Caudate nucleus (tissue), 63 donors: ENCODE measurements at places on chromosomes 6 and 20.

DNA sequence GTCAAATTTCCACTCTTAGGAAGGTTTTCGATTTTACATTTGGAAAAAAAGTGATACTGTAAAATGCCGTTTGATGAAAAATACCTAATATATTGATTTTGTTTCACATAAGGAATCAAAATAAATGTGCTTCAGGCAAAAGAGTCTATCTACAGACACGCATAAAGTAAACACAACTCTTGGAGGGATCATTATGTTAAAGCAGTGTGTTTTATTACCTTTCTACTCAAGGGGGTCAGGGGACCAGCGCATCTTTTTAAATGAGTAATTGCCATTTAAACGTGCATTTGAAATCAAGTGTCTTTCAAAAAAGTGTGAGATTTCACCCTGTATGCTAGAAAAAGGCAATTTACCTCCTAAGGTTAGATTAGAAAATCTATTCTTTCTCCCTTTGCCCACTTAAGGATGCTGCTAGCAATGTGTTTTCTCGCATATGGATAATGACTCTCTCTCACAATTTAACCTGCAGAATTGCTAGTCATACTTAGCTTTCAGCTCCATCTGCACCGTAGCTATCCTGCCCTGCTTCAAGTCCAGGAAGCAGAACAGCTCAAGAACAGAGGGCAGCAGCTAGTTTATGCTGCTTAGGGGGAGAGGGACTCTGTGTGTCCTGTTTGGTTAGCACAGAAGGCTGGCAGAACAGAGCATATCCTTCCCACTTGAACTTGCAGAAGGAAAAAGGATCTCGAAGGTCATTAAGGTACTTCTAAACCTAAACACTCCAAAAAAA is 35.0 kb downstream of the NKAIN2 start:
- DNase-seq = no peak

GRCh38 chr6:7723041-7723447 is 2.9 kb upstream of the BMP6 start:
- no peak for DNase-seq

DNA sequence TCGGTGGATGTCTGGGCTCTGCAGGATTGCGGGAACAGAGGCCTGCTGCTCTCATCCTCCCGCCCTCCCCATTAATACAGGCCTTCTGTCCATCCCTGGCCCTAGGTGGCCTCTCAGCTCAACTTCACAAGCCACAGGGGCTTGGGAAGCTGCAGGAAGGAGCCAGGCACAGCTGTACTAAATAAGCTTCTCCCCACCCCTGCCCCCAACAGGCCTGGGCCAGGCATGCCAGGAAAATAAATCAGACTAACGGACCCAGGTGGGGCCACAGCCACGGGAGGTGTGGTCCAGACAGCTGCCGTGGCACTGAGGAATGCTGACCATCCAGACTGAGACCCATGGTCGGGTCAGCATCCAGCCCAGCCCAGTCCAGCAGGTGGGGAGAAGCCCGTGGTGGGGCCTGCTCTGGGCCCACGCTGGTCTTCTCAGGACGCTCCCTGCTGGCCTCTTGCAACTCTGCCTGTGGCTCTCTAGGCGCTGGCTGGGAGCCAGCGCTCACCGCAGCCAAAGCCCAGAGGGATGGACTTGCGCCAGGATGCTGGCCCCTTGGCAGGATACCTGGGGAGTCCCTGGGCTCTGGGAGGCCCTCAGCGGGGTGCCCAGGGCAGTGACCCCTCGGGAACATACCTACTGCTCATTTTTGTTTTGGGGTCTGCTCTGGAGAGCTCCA is 8.6 kb upstream of the YTHDF1 start:
- DNase-seq = no peak

GRCh38 chr6:170368544-170368943 is 62.0 kb downstream of the FAM120B start:
- DNase-seq = no peak

GRCh38 chr6:135854799-135855198 is 3.3 kb downstream of the PDE7B start:
- DNase-seq = no peak

- no peak for DNase-seq
Measured at GRCh38 chr6:105492706-105493673, 90.1 kb upstream of the PREP start.

DNA sequence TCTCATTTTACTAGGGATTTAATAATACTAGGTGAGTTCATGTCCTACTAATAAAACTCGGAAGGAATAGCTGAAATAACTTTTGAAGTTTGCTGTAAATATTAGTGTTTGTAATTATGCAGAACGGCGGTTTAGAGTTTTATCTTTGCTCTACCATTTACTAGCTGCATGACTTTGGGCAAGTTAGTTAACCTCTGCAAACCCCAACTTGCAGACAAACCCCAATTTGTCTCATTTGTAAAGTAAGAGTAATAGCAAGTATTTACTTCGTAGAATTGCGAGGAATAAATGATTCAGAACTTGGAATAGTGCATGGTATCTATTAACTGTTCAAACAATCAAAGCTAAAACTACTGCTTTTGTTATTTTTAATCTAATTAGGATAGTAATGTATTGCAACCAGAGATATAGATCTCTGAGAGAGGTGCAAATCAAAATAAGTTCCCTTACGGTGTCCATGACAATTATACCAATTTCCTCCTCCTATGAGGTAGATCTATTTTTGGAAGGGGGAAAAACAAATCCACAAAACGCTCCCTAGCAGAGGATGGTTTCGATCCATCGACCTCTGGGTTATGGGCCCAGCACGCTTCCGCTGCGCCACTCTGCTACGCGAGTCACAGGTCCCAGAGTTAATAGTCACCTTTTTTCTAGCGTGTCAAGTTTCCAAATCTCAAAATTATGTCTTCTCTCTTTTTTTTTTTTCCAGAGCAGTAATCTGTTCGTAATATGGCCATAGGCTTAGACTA is 35.1 kb upstream of the BTN3A2 start:
- no peak for DNase-seq

GRCh38 chr6:125577124-125577662 is 172.2 kb upstream of the HEY2 start:
- no peak for DNase-seq

- DNase-seq = no peak
Measured at GRCh38 chr6:154969796-154970195, 25.3 kb upstream of the TIAM2 start.

DNA sequence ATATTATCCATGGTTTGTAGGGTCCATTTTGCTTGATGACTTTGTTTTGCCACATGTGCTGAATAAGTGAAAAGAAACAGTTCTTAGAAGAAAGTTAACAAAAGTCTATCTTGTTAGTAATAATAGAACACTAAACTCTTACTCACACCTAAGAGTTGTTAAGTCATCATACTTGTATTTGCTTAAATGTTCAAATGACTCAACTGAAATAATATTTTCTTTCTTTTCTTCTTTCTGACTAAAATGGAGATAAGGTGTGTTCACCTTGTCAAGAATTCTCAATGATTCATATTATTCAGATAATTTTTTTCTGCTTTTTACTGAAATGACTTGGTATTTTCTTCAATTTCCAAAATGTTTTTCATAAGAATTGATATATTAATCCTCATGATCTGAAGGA is 327.2 kb downstream of the HTR1B start:
- DNase-seq = no peak

- DNase-seq = no peak
Measured at GRCh38 chr20:45459606-45460005, 9.9 kb upstream of the WFDC2 start.

- no peak for DNase-seq
Measured at GRCh38 chr20:54098047-54098446, 27.7 kb upstream of the BCAS1 start.

DNA sequence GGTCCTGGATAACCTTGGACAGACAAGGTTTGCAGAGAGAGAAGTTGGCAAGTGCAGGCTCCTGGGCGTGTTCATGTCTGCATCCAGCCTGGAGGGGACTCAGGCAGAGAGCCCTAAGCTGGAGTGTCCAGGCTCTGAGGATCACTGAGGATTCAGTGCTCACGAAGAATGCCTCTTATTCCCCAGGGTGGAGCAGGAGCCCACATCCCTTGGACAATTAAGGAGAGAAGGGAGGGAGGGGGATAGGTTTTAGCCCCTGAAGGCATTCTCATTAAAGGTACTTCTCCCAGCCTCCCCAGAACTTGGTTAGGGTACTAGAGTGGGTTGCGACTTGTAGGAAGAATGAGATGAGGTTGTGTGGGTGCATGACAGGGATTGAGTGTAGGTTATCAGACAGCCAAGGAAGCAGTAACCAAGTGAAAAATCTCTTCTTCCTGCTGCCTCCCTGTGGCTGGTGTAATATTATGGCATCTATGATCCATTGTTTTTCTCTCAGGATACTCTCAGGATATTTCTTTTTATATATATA is 680 bp downstream of the HLA-DPB1 start:
- no peak for DNase-seq

GRCh38 chr6:157994125-157994795 is 12.6 kb downstream of the SYNJ2 start:
- peak; percentile 48 for DNase-seq

DNA sequence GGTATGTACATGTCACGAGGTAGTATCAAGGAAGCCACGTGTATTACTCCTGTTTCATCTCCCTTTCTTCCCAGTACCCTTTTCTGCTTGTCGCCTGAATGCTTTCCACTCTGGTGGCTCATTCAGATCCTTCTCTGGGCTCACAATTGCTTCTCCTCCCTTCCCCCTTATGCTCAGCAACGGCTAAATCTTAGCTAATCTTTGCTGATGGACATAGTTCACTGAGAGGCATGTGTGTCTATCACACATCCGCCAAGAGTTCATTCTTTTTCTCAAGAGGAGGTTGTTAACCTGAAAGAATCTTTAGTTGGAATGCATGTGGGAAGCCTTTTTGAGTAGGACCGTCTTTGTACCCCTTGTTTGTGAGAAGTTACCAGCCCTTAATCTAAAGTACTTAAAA is 25.8 kb upstream of the MROH8 start:
- DNase-seq = no peak

GRCh38 chr20:62539198-62540045 is 63.6 kb upstream of the GATA5 start:
- DNase-seq = no peak

DNA sequence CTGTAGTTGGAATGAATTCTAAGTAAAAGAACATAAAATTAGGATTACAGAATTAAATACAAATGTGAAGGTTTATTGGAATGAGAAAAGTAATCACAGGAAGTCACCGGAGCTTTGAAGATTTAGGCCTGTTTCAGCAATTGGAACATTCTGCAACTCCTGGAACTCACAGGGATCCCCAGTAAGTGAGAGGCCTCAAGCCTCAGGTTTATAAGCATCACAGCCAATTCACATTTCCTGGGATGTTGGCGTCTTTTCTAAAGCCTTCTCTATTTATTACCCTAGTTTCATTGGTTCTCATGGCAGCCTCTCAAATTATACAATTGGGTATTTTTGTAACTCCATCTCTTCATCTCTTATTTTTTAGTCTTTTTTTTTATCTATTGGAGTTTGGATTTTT is 90.4 kb upstream of the HIVEP1 start:
- DNase-seq = no peak

DNA sequence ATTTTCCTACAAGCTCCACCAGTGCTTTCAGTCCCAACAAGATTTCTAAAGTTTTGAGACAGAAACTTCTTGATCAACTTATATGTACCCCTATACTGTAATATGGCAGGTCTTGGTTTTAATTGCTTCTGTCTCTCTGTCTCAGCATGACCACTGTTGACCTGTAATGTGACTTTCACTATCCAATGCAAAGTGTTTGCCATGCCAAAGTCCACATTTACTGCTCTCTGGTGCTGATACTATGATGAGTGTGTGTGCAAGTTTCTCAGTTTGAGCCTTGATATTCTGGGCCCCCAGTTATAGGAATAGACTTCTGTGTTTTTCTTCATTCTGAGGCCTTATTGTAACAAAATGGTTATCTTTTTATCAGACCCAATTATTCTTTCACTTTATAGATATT is 45.8 kb downstream of the OR2J2 start:
- no peak for DNase-seq

DNA sequence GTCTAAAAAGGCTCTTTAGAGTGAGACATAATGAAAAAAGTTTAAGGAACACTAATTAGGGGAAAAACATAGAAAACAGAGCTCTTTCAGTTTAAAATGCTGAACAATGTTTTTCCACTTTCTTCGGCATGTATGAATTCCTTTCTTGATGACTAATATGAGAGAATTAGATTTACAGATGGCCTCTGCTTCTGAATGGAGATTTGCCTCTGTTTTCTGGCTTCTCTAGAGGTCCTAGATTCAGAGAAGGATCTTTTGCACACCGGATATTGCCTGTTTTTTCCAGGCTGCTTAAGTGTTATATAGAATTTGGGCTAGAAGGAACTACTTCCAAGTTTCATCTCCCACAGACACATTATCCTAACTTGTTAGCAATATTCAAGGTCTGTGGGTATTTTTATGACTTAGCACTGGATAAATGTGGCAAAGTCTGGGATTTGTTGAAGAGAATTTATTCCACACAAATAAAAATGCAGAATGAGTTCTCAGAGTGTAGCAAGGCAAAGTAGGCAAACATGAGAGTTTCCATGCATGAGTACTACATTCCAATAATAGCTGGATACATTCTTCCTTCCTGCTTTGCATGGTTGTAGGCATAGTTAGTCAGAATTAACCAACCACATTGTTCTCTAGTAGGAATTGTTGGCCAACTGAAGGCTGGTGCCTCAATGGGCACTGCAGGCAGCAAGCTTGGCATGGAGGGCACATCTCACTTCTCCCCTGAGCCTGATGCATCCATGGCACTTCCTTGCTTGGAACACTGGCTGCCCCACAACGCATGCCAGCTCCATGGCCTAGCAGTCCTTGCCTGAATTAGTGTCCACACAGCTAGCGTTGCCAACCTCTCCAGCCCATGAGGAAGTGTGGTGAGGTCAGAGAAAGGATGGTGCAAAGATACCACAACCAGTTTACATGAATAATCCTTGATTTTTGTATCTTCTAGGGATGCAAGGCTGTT is 224.2 kb downstream of the CLIC5 start:
- no peak for DNase-seq

GRCh38 chr6:52399511-52400312 is 20.4 kb upstream of the EFHC1 start:
- DNase-seq = no peak

DNA sequence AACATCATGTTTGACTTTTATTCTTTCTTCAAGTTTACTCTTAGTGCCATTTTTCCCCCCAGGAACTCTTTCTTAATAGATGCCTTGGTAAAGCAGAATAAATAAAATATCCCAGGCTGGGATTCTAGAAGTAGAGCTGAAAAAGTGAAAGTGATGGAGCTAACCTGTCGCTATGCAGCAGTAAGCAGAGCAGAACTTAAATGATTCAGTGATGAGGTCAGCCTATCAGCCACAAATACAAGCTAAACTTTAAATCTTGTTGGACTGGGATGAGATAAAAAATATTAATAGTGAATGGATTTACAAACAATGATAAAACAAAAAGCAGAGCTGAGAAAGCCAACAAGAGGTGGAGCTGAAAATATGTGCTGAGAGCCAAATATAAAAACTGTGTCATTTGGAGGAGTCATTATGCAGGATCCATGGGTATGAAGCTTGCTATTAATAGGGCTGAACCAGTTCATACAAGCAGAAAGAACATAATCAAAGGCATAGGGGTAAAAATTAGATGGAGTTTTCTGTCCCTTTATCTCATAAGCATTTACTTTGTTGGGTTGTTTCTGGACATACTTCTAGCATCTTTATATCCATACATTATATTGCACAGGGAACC is 877.8 kb downstream of the EPHA7 start:
- no peak for DNase-seq

GRCh38 chr6:55652429-55652828 is 73.4 kb upstream of the HMGCLL1 start:
- DNase-seq = no peak
